ENCODE measurements at places on chromosomes 2 and 18.

DNA sequence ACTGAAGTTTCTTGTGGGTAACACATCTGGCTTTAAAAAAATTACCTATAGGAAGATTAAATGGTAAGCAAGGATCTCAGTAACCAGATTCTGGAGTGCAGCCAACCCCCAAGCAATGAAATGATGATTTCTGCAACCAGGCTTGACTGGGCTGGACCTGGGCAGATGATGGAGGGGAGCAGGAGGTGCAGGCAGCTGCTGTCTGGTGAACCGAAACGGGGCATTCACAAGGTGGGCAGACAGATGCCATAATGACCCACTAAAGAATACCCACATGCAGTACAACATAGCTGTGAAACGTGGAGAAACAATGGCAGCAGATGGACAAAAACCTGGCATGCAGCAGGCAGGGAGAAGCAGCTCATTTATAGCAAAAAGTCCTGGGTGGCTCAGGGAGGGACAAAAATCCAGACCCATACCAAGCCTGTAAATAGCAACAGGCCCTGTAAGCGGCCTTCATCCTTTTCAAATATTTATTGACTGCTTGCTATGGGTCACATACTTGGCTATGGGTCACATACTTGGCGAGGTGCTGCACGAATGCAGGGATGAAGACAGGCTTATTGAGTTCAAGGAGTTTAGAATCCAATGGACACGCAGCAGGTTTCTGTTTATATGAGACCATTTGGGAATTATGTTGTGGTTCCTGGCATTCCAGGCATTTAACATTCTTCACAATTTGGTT lies 244.7 kb downstream of the HRH4 start:
- DNase-seq, result no peak

- no peak for DNase-seq
Measured at GRCh38 chr2:64222351-64222750, 78.1 kb upstream of the PELI1 start.

- no peak for DNase-seq
Measured at GRCh38 chr2:138716183-138716582, 64.0 kb downstream of the NXPH2 start.

GRCh38 chr2:144890828-144891227 lies 370.9 kb upstream of the ZEB2 start:
- no peak for DNase-seq

GRCh38 chr2:186382932-186383331 lies 103.1 kb upstream of the ZC3H15 start:
- DNase-seq, result no peak

- no peak for DNase-seq
Measured at GRCh38 chr18:67410075-67411070, 106.1 kb downstream of the DSEL start.

- no peak for DNase-seq
Measured at GRCh38 chr2:233275223-233275622, 23.8 kb downstream of the ATG16L1 start.

- no peak for DNase-seq
Measured at GRCh38 chr2:138827426-138828054, 47.4 kb upstream of the NXPH2 start.

DNA sequence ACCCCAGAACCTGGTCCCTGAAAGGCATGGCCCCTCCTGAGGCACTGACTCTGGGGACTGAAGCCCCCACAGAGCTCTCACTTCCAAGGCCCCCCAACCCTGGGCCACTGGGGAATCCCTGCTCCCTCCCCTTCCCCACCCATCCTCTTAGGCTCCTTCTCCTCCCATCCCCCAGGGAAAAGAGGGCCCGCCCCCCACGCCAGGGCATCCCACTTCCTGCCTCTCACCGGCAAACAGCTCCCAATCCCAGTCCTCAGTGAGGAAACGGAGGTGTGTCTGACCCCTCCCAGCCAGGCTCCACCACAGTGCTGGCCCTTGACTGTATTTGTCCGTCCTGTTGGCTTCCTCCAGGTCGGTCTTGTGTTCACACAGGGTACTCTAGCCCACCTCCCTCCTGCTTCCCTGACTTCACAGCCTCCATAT lies 35.0 kb upstream of the PTMA start:
- DNase-seq, result no peak

GRCh38 chr18:63326011-63326410 lies 6.4 kb upstream of the BCL2 start:
- DNase-seq, result no peak

- DNase-seq, result no peak
Measured at GRCh38 chr2:145563741-145564615, 1044.1 kb upstream of the ZEB2 start.

DNA sequence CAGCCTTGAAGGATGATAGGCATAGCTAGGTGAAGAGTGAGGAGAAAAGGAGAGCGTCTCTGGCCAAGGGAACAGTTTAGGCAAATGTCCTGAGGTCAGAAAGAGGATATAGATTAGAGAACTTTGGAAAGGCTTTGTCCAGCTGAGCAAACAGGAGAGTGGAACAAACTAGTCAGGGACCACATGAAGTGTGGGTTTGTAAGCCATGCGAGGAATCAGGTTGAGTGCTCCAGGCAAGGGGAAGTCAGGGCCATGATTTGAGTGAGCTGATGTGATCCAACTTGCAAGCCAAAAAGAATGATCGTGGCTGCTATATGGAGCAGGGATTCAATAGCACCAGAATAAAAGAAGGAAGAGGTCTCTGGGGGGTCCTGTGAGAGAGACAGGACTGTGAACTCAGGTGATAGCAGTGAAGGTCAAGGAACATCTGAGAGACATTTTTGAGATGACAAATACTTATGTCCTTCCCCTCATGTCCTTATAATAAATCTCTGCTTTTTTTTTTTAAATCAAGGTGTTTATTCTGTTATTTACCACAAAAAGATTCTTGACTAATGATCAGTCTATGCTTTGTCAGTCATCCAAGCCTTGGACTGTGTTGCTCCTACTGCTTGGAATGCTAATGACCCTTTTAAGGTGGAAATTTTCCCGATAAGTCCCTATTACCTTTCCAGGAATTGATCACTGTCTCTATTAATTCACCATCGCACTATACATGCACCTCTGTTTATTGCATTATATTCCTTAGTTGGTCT lies 472.6 kb downstream of the TXNL1 start:
- DNase-seq, result no peak

DNA sequence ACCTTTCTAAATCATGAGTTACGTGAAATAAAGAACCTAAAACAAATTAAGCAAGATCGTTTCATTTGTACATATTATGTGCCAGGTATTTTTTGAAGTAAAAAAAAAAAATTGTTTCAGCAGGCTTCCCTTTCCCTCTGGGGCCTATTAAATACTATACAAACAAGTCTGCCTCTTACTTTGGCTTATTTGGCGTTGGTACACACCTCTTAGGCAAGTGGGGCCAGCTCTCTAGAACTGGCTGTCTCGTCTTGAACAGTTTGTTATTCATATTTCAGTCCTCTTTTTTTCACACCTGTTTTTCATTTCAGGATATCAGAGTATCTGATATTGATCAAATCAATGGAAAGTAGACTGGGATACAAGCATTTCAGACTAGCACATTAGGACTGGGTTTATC lies 27.4 kb upstream of the PPP3R1 start:
- DNase-seq, result no peak

DNA sequence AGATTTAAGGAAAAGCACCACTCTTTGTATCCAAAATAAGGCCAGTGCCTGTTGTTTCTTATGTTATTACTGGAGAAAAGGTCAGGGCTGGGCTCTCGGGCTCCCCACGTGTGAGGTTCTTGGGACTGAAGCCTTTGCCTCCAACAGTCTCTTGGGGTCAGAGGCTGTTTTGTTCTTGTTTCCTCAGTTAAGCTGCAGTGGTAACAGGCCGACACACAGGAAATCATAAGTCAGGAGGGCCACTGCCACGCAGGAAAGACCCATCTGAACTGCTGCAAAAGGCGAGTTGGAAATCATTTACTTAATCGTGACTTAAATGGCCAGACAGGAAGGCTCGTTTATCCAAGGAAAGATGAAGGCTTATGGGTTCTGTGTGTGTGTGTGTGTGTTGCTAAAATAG lies 30.3 kb upstream of the IL37 start:
- DNase-seq, result no peak
